ENCODE measurements at places on chromosomes 3 and 15. TPM values are rescaled to one million over a fixed set of nuclear protein-coding genes. Genes with fewer than 3 reads are reported as not detected.

AGTR1 gene
- not detected for total RNA-seq

KCNAB1 gene
- not detected for total RNA-seq

PAK2 gene
- total RNA-seq: 83.8 TPM

CCDC80 gene
- total RNA-seq: 0.28 TPM

DPPA2 gene
- not detected for total RNA-seq

ZNF774 gene
- 1.6 TPM for total RNA-seq

UCN2 gene
- not detected for total RNA-seq

GXYLT2 gene
- total RNA-seq: not detected

TMEM45A gene
- total RNA-seq: 0.20 TPM
